ENCODE measurements at places on chromosomes 7 and 10. TPM values are rescaled to one million over a fixed set of nuclear protein-coding genes. Genes with fewer than 3 reads are reported as not detected.
A peak's percentile ranks its signal among the peaks of the same experiment; 100 is the strongest.

GRCh38 chr7:158355456-158356065 lies 232.1 kb downstream of the PTPRN2 start:
- no peak overlapping the region for H3K4me3 ChIP-seq
- H3K36me3 ChIP-seq: no peaks in the 10 kb centered on the region
- H3K4me1 ChIP-seq: no peaks in the 10 kb centered on the region
- no peak overlapping the region for H3K27ac ChIP-seq

- H3K27me3 ChIP-seq: no peaks in the 10 kb centered on the region
- H3K27ac ChIP-seq: no peak overlapping the region
- DNase-seq: no peak
These were observed 149.3 kb downstream of the FGFR2 start for GRCh38 chr10:121448766-121449421.

- H3K4me1 ChIP-seq: peaks cover 24% of the 10 kb centered on the region
- no peak overlapping the region for H3K4me3 ChIP-seq
- peak overlapping the region; percentile 17 for H3K27ac ChIP-seq
- H3K36me3 ChIP-seq: no peaks in the 10 kb centered on the region
- H3K27me3 ChIP-seq: no peaks in the 10 kb centered on the region
These were observed 126.5 kb downstream of the CUBN start for GRCh38 chr10:17003151-17003550.

- H3K36me3 ChIP-seq: peaks cover 30% of the 10 kb centered on the region
- H3K27ac ChIP-seq: peak overlapping the region; percentile 95
- H3K27me3 ChIP-seq: no peaks in the 10 kb centered on the region
- peak; percentile 48 for DNase-seq
- H3K4me3 ChIP-seq: peak overlapping the region; percentile 63
These were observed 167.1 kb downstream of the NEURL1 start for GRCh38 chr10:103660364-103661197.

Gene NKX1-2
- not detected for total RNA-seq

Gene CRHR2
- total RNA-seq: not detected

Gene NPSR1
- not detected for total RNA-seq

Gene SPDYE6
- total RNA-seq: not detected
